ENCODE measurements at places on chromosomes 2 and 18. TPM values are rescaled to one million over a fixed set of nuclear protein-coding genes. Genes with fewer than 3 reads are reported as not detected.

GRCh38 chr2:62363166-62363565, 142.8 kb downstream of the TMEM17 start:
- no peak for DNase-seq

The NOP58 gene
- 61.6 TPM for total RNA-seq

DNA sequence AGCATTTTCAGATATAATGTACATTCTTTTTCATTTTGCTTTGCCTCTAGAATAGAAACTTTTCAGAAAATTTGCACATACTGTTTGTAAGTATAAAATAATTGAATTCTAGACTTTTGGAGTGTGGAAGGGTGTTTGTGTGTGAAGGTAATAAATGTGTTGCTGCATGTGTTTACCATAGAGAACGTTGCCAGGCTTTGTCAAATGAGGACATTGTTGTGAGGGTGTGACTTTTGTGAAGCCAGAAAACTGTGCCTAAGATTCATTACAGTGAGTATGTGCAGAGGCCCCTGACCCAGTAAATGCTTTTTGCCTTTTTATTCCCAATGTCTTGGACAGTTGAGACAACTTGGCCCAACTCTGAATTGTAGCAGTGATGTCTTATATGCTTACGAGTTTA, 30.4 kb upstream of the EPB41L5 start:
- no peak for DNase-seq

- DNase-seq, result no peak
Observed at GRCh38 chr2:147161746-147162145, 683.1 kb upstream of the ACVR2A start.

Measured in dermis blood vessel endothelial cell (primary cell).